8988T (cell line): ENCODE measurements at places on chromosomes 2 and 18.

- DNase-seq = no peak
Observed at GRCh38 chr18:56003720-56004088, 415.7 kb upstream of the TCF4 start.

- no peak for DNase-seq
Observed at GRCh38 chr18:332007-332406, 64.2 kb upstream of the THOC1 start.

DNA sequence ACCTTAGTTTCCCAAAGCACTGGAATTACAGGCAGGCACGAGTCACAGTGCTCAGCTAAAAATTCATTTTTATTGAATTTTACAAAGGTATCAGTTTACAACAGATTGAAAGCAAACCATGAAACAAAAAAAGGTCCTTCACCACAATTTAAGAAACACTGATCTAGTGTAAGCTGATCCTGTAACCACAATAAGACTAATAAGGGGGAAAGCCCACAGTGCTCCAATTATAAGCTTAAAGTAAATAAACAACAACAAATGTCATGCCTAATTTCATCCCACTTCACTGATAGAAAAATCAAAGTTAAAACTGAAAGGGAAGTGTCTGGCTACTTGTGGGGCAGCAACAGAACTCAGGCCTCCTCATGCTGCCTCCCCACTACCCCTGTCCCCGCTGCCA, 49.2 kb downstream of the ICA1L start:
- no peak for DNase-seq

DNA sequence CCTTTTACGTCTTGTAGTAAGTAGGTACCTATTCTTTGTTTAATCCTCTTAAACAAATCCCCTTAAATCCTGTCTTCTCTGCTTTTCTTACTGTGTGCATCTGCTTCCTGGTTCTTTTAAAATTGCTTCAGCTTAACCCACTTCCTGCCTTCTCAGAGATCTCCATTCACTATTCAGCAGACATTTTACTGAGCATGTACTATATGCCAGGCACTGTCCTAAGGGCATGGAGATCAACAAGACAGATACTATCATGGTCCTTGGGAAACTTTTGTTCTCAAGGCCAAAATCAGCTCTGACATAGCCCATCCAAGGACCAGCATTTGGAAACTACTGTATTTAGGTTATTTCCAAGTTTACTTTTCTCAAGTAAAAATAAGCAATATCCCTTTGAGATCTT, 227.5 kb downstream of the TPGS2 start:
- no peak for DNase-seq

DNA sequence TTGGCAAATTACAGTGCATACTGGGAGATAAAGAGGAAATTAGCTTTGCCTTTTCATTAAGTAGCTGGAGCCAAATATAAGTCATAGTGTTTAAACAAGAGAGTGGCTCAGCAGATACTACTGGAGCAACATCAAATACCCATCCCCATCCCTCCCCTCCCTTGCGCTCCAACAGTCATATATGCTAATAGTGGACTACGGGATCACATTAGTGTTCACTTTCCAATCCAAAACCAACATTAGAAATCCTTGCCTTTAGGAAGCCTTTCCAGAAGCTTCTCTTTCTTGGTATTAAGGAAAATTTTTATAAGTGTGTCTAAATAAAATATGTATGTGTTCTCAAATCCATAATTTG, 1669.3 kb downstream of the SUCLG1 start:
- no peak for DNase-seq

DNA sequence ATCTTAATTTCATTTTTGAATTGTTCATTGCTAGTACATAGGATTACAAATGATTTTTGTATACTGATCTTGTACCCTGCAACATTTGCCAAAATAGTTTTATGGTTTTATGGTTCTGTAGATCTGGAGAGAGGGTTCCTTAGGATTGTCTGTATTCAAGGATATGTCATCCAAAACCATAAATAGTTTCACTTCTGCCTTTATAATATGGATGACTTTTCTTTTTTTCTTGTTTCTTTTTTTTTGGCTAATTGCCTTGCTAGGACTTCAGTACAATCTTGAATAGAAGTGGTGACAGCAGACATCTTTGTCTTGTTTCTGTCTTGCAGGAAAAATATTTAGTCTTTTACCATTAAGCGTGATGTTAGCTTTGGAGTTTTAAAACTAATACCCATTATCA, 383.9 kb upstream of the HS6ST1 start:
- no peak for DNase-seq

DNA sequence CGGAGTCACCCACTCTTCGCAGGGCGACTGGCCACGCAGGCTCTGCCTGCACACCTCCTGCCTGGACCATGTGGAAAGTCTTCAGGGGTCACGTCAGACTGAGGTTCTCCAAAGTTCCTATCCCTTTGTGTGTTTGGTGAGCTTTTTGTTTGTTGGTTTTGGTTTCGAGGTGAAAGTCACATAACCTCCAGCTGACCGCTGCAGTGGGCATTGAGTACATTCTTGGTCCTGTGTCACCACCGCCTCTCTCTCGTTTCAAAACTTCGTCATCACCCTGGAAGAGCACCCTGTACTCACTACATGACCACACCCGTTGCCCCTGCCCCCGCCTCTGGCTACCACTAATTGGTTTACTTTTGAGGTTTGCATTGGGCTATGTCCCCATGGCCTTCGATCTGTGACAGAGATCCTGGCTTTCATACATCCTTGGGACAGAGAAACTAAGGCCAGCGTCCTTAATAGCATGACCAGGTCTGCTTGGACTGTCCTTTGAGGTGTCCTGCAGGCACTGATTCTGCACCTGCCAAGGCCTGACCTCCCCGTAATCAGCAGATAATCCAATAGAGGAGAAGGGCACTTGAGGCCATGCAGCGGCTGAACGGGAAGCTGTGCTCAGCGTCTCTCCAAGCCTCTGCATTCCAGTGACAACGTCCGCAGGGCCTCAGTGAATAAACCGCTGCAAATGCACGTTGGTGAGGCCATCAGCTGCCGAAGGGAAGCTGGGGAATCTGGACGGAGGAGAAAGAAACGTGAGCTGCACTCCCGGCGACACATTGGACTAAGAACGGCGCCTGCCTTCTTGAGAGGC, 46.8 kb downstream of the SH3BP4 start:
- DNase-seq = no peak

- no peak for DNase-seq
Observed at GRCh38 chr2:46825939-46826568, 89.6 kb downstream of the MCFD2 start.

GRCh38 chr2:37489536-37489935, 145.1 kb downstream of the QPCT start:
- no peak for DNase-seq

- DNase-seq = no peak
Observed at GRCh38 chr2:213233438-213234330, 50.6 kb upstream of the SPAG16 start.

DNA sequence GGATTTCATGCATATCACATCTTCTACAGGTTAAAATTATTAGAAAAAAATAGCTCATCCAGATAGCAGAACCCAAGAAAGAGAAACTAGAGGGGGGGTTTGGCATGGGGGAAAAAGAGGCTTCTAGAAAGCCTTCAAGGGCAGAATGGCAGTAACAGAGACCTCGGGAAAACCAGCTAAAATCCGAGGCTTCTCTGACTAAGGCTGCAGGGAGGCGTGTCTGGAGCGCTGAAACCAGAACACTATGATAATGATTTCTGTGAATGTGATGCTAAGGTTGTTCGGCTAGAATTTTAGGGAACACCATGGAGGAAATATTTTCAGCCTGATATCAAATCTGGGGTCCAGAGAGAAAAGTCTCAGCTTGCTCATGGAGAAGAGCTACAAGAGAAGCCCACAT, 73.0 kb downstream of the ATP8B1 start:
- DNase-seq = no peak
